Transverse colon (tissue), 4 donors: ENCODE measurements at places on chromosomes 3 and 15. TPM values are rescaled to one million over a fixed set of nuclear protein-coding genes. Genes with fewer than 3 reads are reported as not detected.

The CPN2 gene
- total RNA-seq = not detected

The OR5H1 gene
- total RNA-seq = not detected

GRCh38 chr3:26621906-26622620 lies 509 bp upstream of the LRRC3B start:
- H3K36me3 ChIP-seq = no peaks in the 10 kb centered on the region
- no peak overlapping the region for H3K27ac ChIP-seq
- H3K4me3 ChIP-seq = peak overlapping the region; percentile 46
- DNase-seq = no peak
- peaks cover 45% of the 10 kb centered on the region for H3K27me3 ChIP-seq

DNA sequence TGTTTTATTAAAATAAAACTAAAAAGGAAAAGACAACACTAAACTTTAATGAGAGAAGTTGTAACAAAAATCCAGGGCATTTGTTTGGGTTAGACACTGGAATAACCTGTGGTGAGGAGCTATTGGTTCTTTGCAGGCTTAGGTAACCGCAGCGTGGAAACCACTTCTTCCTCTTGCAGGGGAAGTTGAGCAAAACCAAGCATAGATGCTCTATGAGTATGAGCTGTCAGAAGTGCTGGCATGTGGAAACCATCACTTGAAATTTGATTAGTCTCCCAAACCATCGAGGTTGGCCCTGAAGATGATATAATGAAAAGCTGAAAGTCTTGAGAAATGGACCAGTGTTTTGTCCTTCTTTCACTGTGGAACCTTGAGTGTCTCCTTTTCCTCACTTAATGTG lies 127.1 kb upstream of the RBMS3 start:
- no peak for DNase-seq
- H3K4me3 ChIP-seq = no peak overlapping the region
- H3K27ac ChIP-seq = no peak overlapping the region
- no peaks in the 10 kb centered on the region for H3K4me1 ChIP-seq
- H3K36me3 ChIP-seq = no peaks in the 10 kb centered on the region
- H3K27me3 ChIP-seq = no peaks in the 10 kb centered on the region
